ENCODE measurements at places on chromosomes 4 and X. TPM values are rescaled to one million over a fixed set of nuclear protein-coding genes. Genes with fewer than 3 reads are reported as not detected.

DNA sequence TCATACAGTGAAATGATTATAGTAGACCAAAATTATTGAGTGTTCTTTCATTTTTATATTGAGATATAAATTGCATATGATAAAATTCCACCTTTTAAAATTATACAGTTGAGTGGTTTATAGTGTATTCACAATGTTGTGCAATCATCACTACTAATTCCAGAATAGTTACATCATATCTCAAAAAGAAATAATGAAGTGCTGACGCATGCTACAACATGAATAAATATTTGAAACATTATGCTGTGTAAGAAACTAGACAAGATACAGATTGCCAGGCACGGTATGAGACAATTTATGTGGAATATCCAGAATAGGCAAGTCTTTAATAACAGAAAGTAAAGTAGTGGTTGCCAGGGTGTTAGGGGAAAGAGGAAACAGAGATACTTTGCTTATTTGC, 871.7 kb downstream of the FAM133A start:
- H3K36me3 ChIP-seq, result no peaks in the 10 kb centered on the region
- H3K27me3 ChIP-seq, result no peaks in the 10 kb centered on the region
- no peak for DNase-seq
- no peak overlapping the region for H3K4me3 ChIP-seq
- H3K4me1 ChIP-seq, result no peaks in the 10 kb centered on the region

- no peaks in the 10 kb centered on the region for H3K27me3 ChIP-seq
- no peaks in the 10 kb centered on the region for H3K36me3 ChIP-seq
- DNase-seq, result no peak
- H3K4me1 ChIP-seq, result no peaks in the 10 kb centered on the region
Measured at GRCh38 chr4:180640193-180640592, 1603.0 kb upstream of the TENM3 start.

DNA sequence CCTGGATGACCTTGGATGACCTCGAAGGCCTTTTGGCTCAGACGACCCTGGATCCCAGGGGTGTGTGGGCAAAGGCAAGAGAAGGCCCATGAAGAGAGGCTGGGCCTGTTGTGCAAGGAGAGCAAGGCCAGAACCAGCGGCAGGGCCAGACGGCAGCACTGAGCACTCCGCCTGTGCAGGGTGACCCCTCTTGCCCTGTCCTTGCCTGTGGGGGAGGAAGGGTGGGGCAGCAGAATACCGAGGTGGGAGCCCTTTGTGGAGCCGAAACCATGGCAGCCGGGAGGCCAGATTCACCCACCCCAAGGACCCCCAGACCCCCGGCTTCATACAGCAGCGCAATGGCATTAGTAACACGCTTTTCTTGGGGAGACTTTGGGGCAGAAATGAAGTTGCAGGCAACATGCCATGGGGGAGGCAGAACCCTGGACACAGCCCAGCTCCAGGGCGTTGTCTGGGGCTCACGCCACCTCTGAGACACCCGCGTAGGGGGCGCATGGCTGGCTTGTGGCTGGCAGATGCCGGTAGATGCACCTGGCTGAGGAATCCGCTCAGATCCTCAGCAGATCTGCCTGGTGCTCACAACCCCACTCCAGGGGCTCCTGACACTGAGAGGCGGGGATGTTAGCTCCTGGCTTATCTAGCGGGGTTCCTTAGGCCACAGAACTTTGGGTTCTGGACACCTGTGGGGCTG, 114.5 kb downstream of the FAM53A start:
- no peaks in the 10 kb centered on the region for H3K27me3 ChIP-seq
- H3K27ac ChIP-seq, result no peak overlapping the region
- H3K36me3 ChIP-seq, result no peaks in the 10 kb centered on the region

DNA sequence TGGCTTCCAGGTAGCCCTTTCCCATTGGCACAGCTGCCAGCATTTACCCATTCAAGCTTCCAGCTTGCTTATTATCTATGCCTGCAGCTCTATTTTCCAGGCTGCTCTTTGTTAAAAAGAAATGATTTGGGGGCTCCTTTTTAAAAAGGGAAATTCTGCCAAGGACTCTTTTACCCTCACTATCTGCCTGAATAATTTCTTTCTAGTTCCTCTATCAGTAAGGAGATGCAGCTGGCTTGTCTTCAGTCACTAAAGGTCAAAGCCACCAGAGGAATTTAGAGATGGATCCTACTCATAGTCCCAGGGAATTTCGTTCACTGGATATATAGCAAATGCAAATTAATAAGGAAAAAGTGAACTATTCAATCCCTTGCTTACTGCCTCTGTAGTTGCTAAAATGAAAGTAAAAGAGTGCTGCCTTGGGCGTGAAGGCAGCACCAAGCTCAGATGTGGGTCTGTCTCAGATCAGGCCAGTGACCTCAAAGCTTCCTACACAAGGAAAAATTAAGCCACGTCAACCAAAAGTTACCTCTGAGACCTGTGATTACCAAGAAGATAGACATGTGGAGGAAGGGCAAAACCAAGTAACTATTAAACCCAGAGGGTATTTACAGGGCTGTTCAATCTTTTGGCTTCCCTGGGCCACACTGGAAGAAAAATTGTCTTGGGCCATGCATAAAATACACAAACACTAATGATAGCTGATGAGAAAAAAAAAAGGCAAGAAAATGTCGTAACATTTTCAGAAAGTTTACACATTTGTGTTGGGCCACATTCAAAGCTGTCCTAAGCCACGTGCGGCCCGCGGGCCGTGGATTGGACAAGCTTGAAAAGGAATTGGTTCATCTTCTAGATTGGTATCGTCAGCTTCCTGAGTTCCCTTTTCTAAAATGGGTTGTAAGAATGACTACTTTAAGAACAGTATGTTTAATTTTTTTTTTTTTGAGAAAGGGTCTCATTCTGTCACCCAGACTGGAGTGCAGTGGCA, 5.3 kb downstream of the ARSF start:
- no peak overlapping the region for H3K4me3 ChIP-seq
- H3K27ac ChIP-seq, result no peak overlapping the region
- no peaks in the 10 kb centered on the region for H3K4me1 ChIP-seq
- H3K27me3 ChIP-seq, result no peaks in the 10 kb centered on the region
- no peak for DNase-seq

GRCh38 chr4:185665655-185666054, 130.3 kb upstream of the PDLIM3 start:
- H3K4me1 ChIP-seq, result no peaks in the 10 kb centered on the region
- H3K27me3 ChIP-seq, result no peaks in the 10 kb centered on the region
- H3K36me3 ChIP-seq, result no peaks in the 10 kb centered on the region
- no peak overlapping the region for H3K4me3 ChIP-seq

DNA sequence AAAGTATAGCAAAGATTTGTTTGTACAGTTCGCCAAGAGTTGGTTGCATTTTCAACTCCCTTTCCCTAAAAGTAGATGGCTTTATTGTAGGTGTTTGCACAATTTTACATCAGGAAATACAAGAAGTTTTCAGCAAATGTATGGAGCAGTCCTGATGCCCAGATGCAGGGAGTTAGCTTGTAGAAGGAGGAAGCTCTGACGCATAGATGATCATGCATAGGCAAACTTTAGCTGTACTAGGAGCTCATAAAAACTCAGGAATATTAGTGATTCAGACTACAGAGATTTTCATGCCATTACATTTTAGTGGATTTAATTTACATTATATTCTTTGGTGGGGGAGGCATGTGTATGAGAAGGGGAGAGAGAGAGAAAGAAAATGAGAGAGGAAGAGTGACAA, 62.9 kb downstream of the TMPRSS11D start:
- H3K27me3 ChIP-seq, result no peaks in the 10 kb centered on the region
- no peaks in the 10 kb centered on the region for H3K36me3 ChIP-seq
- H3K27ac ChIP-seq, result no peak overlapping the region
- H3K4me1 ChIP-seq, result no peaks in the 10 kb centered on the region
- no peak for DNase-seq
- no peak overlapping the region for H3K4me3 ChIP-seq

GRCh38 chr4:146098978-146099377, 76.5 kb upstream of the LSM6 start:
- no peak overlapping the region for H3K4me3 ChIP-seq
- H3K4me1 ChIP-seq, result no peaks in the 10 kb centered on the region
- no peak overlapping the region for H3K27ac ChIP-seq
- no peak for DNase-seq

DNA sequence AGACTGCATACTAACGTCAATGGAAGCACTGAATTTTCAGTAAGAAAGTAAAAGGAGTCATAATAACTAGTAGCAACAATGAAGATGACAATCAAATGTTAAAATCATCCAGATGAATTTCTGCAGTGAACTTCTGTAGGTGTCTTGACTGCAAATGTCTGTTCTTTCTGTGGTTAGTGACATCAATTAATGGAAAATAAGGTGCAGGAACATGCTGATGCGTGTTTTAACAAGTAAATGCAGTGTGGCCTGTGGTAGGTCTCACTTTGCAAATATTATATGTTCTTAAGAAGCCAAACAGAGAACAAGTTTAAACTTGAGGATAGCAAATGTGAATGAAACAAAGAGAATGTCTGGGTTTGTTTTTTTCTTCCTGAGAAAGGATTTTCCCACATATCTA, 2.6 kb upstream of the DTHD1 start:
- H3K4me3 ChIP-seq, result no peak overlapping the region
- H3K27me3 ChIP-seq, result no peaks in the 10 kb centered on the region
- H3K4me1 ChIP-seq, result no peaks in the 10 kb centered on the region
- DNase-seq, result no peak

DNA sequence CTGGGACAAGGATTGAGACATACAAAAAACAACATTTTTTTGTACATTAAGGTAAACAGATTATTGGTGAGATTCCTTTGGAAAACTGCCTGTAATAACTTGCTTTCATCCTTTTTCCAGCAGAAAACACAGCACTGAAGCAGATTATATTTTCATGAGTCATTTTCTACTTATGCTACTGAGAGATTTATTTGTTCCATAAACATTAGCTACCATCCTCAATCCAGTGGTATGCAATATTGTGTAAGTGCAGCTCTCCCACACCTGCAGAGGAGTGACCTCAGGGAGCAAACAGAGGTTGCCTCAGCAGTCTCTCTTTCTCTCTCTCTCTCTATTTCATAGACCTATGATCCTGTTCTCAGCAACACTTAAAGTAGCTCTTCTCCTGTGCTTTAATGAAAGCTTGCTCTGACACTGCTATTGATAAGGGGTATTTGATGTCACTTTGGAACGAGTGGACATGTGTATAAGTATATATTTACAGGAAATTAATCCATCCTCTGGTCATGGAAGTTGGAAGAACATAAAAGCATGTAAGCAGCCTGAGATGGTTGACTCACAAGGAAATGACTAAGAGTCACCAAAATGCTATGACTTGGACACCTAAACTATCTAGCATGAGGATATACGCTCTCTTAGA, 163.7 kb upstream of the SPANXC start:
- H3K27me3 ChIP-seq, result no peaks in the 10 kb centered on the region
- DNase-seq, result no peak
- no peaks in the 10 kb centered on the region for H3K36me3 ChIP-seq
- no peak overlapping the region for H3K27ac ChIP-seq

DNA sequence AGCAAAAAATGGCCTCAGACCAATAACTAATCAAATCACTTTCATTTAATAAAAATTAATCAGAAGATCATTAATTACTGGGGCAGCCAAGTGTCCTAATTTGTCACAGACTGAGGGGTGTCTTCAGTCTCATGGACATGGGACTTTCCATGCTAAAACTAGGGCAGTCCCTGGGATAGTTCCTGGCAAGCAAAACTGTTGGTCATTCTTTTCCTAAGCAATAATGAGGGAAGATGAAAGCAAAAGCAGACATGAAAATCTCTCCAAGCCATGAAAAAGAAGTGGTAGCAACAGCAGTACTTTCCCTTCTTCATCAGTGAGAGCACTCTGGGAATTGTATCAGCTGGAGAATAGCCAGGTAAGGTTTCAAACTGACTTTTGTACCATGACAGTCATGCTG, 3.7 kb upstream of the ANTXR2 start:
- peaks cover 4% of the 10 kb centered on the region for H3K4me1 ChIP-seq
- H3K27me3 ChIP-seq, result no peaks in the 10 kb centered on the region
- H3K4me3 ChIP-seq, result no peak overlapping the region

GRCh38 chr4:108794136-108794535, 31.3 kb upstream of the ETNPPL start:
- H3K27me3 ChIP-seq, result no peaks in the 10 kb centered on the region
- no peak overlapping the region for H3K4me3 ChIP-seq
- H3K4me1 ChIP-seq, result no peaks in the 10 kb centered on the region
- no peaks in the 10 kb centered on the region for H3K36me3 ChIP-seq
- no peak for DNase-seq

DNA sequence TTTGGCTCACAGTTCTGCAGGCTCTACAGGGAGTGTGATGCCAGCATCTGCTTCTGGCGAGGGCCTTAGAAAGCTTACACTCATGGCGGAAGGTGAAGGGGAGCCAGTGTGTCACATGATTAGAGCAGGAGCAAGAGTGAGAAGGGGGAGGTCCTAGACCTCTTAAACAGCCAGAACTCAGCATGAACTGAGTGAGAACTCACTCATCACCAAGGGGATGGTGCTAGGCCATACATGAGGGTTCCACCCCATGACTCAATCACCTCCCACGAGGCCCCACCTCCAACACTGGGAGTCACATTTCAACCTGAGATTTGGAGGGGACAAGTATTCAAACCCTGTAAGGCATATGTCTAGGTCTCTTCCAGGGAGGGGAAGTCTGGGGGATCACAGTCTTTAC, 33.4 kb downstream of the SPRY1 start:
- no peaks in the 10 kb centered on the region for H3K4me1 ChIP-seq
- H3K27me3 ChIP-seq, result no peaks in the 10 kb centered on the region
- DNase-seq, result no peak
- H3K27ac ChIP-seq, result no peak overlapping the region

DNA sequence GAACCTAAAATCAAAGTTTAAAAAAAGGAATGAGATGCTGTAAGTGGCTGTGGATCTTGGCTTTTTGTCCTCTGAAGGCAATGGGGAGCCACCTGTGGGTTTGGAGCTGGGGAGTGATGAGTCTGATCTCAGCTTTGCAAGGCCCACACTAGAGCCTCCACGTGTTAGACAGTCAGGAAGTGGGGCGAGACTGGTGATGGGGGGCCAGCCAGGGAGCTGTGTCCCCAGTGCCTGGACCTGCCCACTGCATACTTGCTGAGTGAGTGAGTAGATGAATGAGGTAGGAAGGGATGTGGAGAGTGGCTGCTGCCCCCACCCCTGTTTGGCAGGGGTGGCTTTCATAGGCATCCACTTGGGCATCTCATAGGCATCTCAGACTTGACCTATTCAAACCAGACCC, 84.0 kb downstream of the NHSL2 start:
- H3K36me3 ChIP-seq, result no peaks in the 10 kb centered on the region
- H3K27me3 ChIP-seq, result no peaks in the 10 kb centered on the region
- H3K4me3 ChIP-seq, result no peak overlapping the region

- H3K36me3 ChIP-seq, result no peaks in the 10 kb centered on the region
- no peak overlapping the region for H3K27ac ChIP-seq
- no peaks in the 10 kb centered on the region for H3K4me1 ChIP-seq
- no peaks in the 10 kb centered on the region for H3K27me3 ChIP-seq
- DNase-seq, result no peak
Measured at GRCh38 chr4:142900622-142901021, 54.5 kb upstream of the INPP4B start.

GRCh38 chr4:187668526-187669082, 327.0 kb upstream of the ZFP42 start:
- no peaks in the 10 kb centered on the region for H3K27me3 ChIP-seq
- no peak overlapping the region for H3K4me3 ChIP-seq
- DNase-seq, result no peak
- H3K27ac ChIP-seq, result no peak overlapping the region

GRCh38 chr4:3302173-3302785, 9.5 kb downstream of the RGS12 start:
- H3K4me3 ChIP-seq, result no peak overlapping the region
- H3K36me3 ChIP-seq, result no peaks in the 10 kb centered on the region
- no peaks in the 10 kb centered on the region for H3K27me3 ChIP-seq
- peaks cover 23% of the 10 kb centered on the region for H3K4me1 ChIP-seq
- no peak for DNase-seq

AKAP4 gene
- not detected for polyA plus RNA-seq

CT45A5 gene
- polyA plus RNA-seq, result not detected

AADAT gene
- polyA plus RNA-seq, result 3.1 TPM

SULT1E1 gene
- 0.17 TPM for polyA plus RNA-seq

PNPLA4 gene
- 40.6 TPM for polyA plus RNA-seq

GUCY1B1 gene
- 7.7 TPM for polyA plus RNA-seq

IL9R gene
- polyA plus RNA-seq, result not detected

STK32B gene
- polyA plus RNA-seq, result 3.0 TPM

MAGEA9B gene
- polyA plus RNA-seq, result not detected

Measured in ovary (tissue), 10 donors.